ENCODE measurements at places on chromosomes 6 and 20.

DNA sequence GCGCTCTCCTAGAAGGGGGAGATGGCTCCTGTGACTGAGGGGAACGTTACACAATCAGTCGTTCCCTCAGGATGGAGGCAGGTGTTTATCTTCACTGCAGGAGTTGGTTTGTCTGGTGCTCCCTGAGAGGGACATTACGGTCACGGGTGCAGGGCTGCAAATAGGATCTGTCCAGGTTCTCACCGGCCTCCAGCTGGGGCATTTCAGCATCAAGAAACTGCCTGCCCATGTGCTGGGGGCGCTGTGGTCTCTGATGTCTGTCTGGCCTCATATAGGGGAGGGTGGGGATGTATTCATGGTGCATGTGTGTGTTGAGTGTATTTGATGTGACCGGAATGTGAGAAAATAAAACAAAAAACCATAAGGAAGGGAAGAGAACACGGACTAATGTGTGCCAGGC lies 77.1 kb downstream of the TBC1D7 start:
- DNase-seq, result no peak

GRCh38 chr20:48406498-48406897 lies 421.3 kb downstream of the PREX1 start:
- DNase-seq, result no peak

DNA sequence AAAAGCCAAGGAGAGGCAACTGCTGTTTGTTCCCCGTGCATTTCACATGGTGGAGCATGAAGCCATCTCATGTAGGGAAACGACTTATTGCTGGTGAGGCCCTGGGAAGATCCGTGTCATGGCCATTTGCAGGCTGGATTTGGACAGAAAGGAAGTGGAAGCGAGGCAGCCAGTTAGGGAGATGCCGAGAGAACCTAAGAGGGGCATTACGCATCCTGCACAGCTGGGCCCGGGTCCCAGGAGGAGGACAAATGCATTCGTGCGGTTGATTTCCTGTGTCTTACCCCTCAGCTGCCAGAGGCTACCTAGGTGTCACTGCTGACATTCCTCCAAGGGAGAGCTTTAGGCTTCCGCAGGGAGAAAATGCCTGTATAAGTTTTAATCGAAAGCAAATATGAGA lies 316.2 kb upstream of the CDYL start:
- DNase-seq, result no peak

GRCh38 chr20:24100370-24101011 lies 111.9 kb upstream of the GGTLC1 start:
- DNase-seq, result peak; percentile 63

DNA sequence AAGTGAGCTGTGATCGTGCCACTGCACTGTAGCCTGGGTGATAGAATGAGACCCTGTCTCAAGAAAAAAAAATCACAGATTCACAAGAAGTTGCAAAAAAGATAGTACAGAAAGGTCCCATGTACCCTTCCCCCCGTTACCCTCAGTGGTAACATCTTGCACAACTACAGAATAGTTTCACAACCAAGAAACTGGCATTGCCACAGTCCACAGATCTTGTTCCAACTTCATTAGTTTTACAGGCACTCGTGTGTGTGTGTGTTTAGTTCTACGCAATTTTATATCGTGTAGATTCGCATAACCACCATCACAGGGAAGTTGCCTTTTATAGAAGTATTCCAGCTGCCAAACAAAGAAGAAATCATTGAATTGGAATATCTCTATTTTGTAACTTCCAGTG lies 19.1 kb downstream of the SPATA2 start:
- DNase-seq, result no peak

DNA sequence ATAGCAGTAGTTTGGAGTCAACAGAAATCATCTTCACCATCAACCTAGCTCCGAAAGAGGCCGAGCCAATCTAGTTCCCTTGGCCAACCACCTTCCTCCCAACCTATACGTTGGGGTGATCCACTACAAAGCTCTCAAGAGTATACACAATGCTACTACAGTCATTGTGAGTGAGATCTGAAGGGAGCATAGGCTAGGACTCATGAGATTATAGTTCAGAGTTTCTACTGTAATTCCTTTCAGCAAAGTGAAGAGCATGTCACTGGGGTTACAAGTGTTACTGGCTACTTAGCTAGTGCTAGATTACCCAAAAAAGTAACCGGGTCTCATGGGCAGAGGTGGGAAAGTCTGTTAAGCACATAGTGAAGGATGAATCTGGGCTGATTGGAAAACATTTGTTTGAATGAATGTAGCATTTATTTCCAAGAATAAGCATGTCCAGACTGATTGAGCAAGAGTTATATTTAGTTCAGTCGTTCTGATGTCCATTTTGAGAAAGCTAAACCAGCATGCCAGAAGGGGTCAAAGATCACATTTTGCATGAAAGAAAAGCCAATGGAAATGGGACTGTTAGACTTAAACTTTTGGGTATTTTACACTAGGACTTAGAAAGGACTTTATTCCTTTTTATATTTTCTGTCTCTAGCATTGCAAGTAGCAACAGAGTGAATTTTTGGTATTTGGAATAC lies 10.5 kb upstream of the ESR1 start:
- no peak for DNase-seq
